ENCODE measurements at places on chromosomes 5 and 9.

GRCh38 chr5:148806520-148806931 is 19.9 kb upstream of the ADRB2 start:
- DNase-seq, result no peak

- DNase-seq, result no peak
Measured at GRCh38 chr5:67047160-67047559, 149.4 kb downstream of the CD180 start.

- no peak for DNase-seq
Measured at GRCh38 chr5:59418808-59419207, 474.7 kb downstream of the PDE4D start.

DNA sequence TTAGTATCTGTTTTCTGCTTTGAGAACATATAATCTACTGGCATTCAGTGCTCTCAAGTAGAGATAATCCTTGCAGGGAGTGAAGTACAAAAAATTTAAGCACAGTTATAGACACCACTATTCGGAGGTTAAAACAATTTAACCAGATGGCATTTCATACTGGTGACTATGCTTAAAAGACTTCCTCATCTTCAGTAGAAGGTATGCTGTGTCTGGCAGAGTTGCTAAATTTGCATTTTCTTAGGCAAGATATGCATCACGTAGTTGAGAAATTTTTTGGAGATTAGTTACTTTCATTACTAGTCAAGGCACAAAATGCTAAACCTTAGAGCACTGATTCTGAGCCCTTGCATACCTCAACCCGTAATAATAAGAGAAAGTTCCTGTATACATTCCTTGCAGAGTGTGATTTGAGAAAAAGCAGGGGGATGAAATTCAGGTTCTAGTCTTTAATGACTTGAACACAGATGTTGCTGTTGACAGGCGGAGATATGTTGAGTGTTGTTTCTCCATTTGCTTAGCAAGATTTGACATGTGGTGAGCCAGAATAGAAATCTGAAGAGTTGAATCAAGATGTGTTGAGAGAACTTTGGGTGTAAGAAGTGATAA is 70.8 kb upstream of the STARD4 start:
- DNase-seq, result no peak

DNA sequence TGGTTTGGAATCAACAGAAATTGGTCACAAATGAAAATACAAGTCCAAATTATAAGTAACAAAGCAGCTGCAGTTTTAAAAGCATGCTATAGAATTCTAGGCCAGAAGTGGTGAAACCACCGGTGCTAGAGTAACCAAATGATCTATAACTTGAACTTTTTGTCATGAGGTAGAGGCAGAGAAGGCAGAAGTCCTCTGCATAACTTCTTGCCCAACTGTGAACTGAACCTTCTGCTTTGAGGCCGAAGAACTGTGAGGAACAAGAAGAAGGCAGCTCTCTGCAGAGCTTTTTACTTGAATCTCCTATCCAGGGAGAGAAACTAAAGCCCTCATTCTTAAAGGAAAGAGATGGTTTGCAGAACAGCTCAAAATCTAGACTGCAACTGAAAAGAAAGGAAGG is 36.2 kb upstream of the TENT2 start:
- no peak for DNase-seq

DNA sequence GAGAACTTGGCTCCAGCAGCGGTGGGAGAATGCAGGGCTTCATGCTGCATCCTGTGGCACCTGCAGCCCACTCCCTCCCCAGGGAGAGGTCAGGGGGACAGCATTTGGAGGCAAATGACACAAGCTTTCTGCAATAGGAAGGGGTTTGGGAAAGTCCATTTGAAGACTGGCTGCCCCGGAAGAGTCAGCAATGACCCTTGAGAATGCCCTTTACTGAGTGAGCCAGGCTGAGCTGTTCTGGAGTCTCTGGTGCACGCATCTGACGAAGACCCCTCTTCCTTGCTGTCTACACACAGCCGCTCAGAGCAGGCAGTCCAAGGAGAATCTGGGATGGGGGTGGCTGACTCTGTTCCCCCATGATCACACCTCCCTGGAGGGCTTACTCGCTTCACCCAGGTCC is 5.5 kb upstream of the NXNL2 start:
- no peak for DNase-seq

DNA sequence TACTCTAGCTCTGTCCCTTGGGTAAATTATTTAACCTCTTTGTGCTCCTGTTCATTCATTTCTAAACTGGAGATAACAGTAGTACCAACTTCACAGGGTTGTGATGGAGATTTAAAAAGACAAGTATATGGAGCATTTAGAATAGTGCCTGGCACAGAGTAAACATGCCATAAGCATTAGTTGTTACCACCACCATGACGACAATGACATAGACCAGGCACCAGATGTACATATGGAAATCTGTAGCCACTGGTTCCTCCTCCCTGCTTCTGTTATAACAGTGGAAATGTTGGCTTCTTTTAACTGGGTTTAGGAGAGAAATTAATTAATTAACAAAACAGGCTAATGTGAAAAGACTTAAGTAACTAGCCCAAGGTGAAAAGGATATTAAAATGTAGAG is 217.5 kb downstream of the DENND1A start:
- DNase-seq, result no peak

DNA sequence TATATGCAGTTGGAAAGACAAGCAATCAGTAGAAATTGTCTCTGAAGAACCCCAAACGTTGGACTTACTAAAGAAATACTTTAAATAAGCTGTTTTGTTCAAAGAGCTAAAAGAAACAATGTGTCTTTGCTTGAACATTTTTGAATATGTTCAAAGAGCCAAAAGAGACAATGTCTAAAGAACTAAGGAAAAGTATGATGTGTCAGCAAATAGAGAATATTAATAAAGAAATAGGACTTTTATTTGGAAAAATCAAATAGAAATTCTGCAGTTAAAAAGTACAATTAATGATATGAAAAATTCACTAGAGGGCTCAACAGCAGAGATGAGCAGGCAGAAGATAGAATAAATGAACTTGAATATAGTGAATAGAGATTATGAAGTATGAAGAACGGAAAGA is 19.2 kb downstream of the TAS2R1 start:
- DNase-seq, result no peak

GRCh38 chr9:129525656-129526196 is 95.2 kb downstream of the C9orf50 start:
- no peak for DNase-seq

Measured in stromal cell of bone marrow (primary cell).